ENCODE measurements at places on chromosomes 13 and 19.

DNA sequence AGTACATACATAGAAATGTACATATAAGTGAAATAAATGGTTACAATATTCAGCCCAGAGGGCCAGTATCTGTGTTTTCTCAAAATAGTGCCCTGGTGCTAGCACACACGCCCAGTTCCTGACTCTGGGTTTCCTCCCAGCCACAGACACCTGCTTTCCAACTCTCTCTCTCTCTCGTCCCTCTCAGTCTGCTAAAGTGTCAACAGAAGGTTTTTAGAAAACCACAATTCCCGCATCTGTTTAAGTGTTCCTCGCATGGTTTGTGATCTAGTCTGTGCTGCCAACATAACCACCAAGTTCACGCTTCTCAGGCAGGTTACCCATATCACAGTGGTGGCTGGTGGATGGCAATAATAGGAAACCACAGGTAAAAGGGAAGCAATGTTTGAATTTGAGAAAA, 17.8 kb upstream of the UPF3A start:
- no peak for DNase-seq

- no peak for DNase-seq
Observed at GRCh38 chr19:41847351-41848105, 2.7 kb downstream of the DMRTC2 start.

GRCh38 chr13:53142306-53142705, 113.7 kb downstream of the OLFM4 start:
- no peak for DNase-seq

DNA sequence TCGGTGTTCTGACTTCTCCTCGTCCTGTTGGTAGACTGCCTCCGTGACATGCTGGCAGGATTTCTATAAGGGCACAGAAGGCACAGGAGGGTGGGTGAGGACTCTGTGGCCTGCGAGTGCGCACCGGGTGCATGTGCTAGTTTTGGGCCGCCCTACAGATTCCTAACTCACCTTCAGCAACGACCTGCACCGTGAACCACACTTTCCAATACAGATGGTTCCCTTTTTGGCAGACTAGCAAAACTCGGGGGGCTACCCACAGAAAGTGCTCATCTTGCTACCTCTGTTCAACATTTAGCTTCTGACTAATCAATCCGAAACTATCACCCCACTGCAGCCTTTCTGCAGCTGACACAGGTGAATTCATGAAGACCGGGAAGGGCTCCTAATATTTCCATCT, 14.1 kb upstream of the AMER2 start:
- no peak for DNase-seq
